T follicular helper cell (primary cell): ENCODE measurements at places on chromosomes 12 and 14.

GRCh38 chr12:91001306-91001705, 3.5 kb downstream of the EPYC start:
- no peak for DNase-seq

DNA sequence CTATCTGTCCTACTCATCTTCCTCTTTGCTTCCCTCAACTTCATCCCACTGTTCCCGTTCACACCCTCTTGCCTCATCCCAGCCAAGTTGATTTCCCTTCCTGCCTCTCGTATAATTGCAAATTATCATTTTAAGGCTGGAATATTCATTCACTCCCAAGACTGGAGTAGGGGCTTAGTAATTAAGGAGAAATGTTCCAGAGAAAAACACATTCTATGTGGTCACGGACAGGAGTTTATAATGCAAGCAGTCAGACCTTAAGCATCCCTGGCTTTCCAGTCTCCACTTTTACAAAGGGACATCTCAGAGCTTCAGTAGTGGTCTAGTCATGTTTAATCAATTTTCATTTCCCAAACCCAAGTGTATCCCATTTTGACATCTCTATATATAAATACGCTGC, 54.9 kb downstream of the TMEM132D start:
- DNase-seq = no peak

GRCh38 chr14:81437244-81437643, 37.1 kb upstream of the STON2 start:
- no peak for DNase-seq

GRCh38 chr14:105853089-105853906, 326.9 kb downstream of the TMEM121 start:
- no peak for DNase-seq

DNA sequence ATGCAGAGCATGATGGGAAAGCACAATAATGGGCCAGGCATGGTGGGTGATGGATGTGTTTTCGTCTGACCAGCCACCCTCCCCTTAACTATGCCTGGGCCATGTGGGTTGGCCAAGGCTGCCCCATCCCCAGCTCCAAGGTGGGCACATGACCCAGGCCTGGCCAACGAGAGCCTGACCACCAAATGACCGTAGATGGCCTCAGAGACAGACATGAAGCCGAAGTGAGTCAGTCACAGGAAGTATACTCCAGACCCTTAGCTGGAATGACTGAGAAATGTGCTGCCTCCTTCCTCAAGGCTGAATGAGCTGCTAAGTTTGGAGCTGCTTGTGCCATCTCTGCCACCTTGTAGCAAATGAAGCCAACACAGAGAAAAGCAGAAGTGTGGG, 233.6 kb downstream of the BCL11B start:
- DNase-seq = no peak

DNA sequence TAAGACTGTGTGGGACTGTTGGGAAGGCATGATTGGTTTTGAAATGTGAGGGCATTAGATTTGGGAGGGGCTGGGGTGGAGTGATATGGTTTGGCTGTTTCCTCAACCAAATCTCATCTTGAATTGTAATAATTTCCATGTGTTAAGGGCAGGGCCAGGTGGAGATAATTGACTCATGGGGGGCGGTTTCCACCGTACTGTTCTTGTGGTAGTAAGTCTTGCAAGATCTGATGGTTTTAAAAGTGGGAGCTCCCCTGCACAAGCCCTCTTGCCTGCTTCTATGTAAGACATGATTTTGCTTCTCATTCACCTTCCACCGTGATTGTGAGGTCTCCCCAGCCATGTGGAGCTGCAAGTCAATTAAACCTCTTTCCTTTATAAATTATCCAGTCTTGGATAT, 76.6 kb upstream of the PPFIA2 start:
- no peak for DNase-seq

- DNase-seq = no peak
Measured at GRCh38 chr12:105993766-105994555, 144.8 kb downstream of the NUAK1 start.

GRCh38 chr12:122048151-122048550, 26.5 kb downstream of the BCL7A start:
- DNase-seq = no peak

DNA sequence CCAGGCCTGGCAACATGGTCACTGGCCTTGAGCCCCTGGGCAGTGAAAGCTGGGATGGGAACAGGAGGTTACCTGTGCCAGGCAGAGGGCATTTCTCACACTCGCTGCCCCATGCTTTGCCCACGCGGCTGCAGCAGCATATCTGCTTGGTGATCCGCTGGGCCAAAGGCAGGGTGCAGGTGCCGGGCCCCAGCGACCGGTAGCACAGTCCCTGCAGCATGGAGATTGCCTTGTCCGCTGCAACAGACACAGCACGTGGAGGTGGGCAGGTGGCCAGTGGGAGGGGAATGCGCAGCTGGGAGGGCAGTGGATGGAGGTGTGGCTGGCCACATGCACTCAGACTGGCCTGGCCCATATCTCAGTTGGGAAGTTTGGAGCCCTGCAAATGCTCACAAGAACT, 35.3 kb downstream of the ISCA2 start:
- DNase-seq = no peak

GRCh38 chr14:22849212-22849819, 12.9 kb downstream of the MMP14 start:
- DNase-seq = no peak

DNA sequence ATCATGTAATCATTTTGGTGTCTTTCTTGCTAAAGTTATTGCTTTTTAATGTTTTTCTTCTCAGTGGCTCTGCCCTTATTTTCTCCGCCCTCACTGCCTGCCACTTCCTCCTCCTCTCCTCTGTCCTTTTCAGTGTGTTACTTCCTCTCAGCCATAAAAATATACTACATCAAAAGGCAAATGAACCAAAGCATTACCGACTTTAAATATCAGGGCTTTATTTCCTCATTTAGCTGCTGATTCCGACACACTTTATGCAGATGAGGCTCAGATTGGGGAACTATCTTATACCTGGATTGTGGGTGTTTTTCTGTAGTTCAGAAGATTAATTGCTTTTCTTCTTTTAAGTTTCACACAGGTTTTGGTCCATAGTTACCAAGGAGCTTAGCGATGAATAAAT, 118.1 kb downstream of the CMAS start:
- DNase-seq = no peak

- DNase-seq = no peak
Measured at GRCh38 chr12:128069359-128069997, 197.5 kb upstream of the TMEM132C start.

GRCh38 chr12:32918890-32919801, 22.6 kb upstream of the PKP2 start:
- DNase-seq = no peak

DNA sequence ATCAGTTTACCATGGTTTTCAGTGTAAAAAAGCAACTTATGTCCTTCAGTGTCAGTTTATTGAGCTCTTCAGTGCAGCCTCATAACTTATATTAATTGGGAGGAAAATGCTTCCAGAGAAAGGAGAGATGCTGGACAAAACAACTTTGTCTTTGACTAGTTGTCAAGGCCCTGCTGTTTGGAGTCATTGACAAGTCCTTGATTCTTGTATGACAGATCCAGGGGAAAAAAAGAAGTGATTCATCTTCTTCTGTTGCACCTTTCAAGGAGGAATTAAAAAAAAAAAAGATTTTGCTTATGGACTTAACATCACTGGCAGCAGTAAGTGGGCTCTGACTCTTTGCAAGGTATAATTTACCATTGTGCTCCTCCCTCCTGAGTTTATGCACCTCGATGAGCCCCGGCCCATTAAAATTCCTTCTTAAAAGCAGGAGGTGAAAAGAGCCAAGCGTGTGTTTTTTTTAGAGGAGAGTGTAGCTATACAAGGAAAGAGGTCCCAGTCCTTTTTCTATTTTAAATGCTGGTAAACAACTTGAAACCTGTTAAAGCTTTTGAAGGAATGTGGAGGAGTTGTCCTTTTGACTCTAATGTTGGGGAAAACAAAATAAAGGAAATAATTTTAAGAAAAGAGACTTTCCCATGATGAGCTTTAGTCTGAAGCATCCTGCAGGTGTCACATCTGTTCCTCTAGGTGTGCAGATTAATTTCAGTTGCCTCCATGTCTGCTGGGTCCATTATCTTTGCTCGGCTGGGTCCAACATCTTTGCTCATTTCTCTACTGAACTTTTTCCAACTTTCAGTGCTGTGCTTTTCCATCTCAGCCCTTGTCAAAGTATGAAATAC, 431.6 kb downstream of the RAD51B start:
- DNase-seq = no peak

DNA sequence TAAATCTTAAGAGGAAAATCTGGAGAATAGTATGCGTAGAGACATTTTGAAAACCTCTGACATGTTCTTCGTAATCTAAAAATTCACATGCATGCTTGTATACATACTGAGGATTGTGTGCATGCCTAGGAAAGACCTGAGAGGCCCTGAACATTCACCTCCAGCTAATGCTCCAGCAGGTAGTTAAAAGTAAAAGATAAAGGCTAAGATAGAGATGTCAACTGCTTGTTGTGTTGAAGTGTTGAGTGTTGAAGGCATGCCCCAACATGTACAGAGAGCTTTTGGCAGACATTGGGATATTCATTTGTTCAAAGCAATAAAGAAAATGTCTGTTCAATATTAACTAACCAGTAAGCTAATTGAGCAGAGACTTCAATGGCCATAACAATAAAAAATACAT, 118.6 kb upstream of the SYT1 start:
- no peak for DNase-seq

- no peak for DNase-seq
Measured at GRCh38 chr14:61034416-61035120, 53.5 kb downstream of the SLC38A6 start.

- DNase-seq = no peak
Measured at GRCh38 chr14:95948558-95948981, 71.9 kb downstream of the TUNAR start.

GRCh38 chr12:32964981-32965585, 68.5 kb upstream of the PKP2 start:
- DNase-seq = no peak

- DNase-seq = no peak
Measured at GRCh38 chr14:31059152-31059924, 33.2 kb upstream of the STRN3 start.

- no peak for DNase-seq
Measured at GRCh38 chr14:44508834-44509233, 1.8 kb upstream of the FSCB start.

GRCh38 chr14:54440476-54440872, 700 bp downstream of the CNIH1 start:
- DNase-seq = no peak

DNA sequence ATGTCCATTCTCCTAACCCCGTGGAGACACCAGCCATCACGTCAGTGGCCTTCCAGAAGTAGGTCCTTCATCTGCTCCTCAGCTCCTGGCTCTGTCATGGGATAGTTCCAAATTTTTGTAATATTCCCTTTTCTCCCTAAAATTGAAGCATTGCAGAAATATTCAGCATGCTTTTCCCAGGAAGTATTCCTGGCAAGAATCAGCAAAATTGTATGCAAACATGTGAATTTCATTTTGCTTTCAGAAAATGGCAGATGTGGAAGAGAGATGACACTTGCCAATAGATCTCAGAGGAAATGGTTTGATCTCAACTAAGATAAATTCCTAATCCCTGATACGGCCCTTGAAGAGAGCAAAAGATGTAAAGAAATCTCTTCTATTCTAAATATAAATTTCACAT, 298.9 kb downstream of the ITPR2 start:
- no peak for DNase-seq

GRCh38 chr12:92065018-92065499, 80.6 kb downstream of the BTG1 start:
- peak; percentile 28 for DNase-seq

DNA sequence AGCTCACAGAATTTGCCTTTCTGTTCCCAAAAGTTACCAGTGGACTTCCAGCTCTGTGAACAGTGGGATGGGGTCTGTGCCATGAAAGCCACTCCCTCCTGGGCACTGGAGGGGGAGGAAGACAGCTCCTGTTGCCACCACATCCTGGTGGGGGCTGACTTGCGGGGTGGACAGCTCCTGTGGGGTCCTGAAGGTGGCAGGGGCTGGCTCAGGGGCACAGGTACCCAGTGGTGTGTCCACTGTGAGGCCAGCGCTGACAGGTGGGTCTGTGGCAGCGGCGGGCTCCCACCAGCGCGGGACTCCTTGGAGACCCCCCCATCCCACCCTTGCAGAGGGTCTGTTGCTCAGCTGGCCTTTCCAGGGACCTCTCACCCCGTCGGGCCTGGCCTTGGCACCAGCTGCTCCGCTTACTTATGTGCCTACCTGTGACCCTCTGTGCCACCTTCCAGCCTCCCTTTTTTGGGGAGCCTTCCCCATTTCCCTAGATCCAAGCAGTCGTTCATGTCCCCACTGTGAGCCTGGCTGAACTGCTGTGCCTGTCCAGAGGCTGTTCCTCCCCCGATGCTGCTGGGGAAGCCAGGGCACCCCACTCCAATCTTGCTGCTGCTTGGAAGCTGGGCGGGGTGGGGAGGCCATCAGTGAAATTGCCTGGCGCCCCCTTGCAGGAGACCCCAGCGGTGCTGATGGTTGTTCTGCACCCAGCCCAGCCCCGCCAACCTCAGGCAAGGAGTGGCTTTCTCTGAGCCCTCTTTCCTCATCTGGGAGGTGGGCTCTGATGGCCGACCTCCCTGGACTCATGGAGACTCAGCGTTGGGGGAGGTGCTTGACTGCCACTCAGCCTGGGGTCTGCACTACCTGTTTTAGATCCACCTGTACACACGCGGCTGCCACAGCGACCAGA, 2.2 kb downstream of the TEDC1 start:
- no peak for DNase-seq

GRCh38 chr14:103161054-103161397, 37.8 kb downstream of the TNFAIP2 start:
- no peak for DNase-seq

DNA sequence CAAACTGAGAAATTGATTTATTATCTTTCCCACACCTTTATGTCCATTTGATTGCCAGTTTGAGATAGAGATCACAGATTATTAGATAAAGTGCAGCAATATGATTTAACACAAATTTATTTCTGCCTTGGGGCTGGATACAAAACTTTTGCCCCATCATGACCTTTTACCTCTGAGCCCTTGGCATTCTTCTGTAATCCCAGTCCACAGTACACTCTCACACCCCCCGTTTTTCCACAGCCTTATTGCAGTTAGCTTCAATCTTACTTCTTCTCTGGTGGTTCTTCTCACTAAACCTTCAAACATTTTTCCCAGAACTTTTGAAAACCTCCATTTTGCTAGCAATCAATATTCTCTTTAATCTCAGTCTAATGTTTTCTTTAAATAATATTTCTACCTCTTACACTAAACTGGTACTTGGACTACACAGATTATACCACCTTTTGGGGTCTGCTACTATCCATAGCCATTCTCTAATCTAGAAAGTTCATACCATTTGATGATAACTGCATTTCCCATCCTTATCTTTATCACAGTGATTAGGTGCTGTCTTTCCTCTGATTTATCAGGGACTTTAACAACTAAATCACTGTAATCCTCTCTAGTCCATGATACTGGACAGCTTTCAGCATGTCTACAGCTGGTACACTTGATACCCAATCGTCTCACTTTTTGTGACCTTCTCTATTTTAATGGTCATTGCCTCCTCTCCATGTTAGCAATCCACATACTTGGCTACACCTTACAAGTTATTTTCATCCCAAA, 186.7 kb upstream of the PDE3A start:
- DNase-seq = no peak

GRCh38 chr12:96073346-96074330, 38.3 kb upstream of the LTA4H start:
- DNase-seq = no peak
